ENCODE measurements at places on chromosomes 11 and 22.

DNA sequence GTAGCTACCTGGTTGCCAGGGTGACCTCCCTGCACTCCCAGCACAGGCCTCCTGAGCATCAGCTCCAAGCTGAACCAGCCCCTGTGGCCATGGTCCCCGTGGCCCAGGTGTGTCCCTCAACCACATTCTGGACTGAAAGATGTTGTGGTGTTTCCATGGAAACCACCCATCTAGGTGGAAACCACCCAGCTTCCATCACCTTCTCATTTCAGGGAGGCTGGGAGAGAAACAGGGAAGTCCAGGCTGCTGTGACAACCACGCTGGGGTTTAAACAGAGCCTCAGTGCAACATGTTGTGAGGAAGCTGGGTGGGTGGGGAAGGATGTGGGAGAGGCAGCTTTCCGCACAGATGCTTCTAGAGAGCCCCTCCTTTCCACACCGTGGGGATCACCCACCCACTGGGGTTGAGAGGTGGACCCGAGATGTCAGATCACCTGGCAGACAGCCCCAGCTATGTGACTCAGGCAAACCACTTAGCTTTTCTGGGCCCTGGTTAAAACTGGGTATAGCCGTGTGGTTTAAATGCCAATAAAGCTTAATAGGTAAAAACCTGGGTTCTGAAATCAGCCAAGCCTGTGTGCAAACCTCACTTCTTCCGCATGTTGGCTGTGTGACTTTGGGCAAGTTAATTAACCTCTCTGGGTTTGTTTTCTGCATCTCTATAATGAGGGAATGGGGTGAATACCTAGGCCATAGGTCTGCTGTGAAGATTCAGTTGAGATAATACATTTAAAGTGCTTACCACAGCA lies 46.4 kb downstream of the CD82 start:
- no peak for DNase-seq

DNA sequence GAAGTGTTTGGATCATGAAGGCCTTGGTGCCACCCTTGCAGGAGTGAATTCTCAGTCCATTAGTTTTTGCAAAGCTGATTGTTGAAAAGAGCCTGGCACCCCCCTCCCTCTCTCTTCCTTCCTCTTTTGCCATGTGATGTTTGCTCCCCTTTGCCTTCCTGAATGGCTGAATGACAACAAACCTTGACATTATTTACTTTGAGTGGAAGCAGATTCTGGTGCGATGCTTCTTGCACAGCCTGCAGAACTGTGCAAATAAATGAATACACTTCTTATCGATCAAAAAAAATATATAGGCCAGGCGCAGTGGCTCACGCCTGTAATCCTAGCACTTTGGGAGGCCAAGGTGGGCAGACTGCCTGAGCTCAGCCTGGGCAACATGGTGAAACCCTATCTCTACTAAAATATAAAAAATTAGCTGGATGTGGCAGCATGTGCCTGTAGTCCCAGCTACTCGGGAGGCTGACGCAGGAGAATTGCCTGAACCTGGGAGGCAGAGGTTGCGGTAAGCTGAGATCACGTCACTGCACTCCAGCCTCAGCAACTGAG lies 2.0 kb upstream of the NARS2 start:
- DNase-seq, result no peak

GRCh38 chr11:27934830-27935145 lies 173.2 kb downstream of the KIF18A start:
- DNase-seq, result peak; percentile 73

DNA sequence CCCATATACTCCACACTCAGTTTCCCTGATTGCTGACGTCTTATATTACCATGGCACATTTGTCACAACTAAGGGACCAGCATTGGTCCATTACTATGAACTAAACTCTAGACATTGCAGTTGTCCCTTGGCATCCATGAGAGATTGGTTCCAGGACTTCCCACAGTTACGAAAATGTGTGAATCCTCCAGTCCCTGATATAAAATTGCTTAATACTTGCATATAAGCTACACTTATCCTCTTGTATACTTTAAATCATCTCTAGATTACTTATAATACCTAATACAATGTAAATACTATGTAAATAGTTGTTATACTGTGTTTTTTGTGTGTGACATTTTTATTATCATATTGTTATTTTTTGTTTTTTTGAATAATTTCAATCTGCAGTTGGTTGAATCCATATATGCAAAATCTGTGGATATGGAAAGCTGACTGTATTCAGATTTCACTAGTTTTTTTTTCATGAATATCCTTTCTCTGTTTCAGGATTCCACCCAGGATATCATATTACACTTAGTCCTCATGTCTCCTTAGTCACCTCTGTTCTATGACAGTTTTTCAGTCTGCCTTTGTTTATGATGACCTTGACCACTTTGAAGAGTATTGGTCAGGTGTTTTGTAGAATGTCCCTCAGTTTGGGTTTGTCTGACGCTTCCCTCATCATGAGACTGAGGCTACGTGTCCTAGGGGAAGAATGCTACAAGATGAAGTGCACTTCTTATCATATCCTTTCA lies 55.3 kb downstream of the INSC start:
- DNase-seq, result no peak

DNA sequence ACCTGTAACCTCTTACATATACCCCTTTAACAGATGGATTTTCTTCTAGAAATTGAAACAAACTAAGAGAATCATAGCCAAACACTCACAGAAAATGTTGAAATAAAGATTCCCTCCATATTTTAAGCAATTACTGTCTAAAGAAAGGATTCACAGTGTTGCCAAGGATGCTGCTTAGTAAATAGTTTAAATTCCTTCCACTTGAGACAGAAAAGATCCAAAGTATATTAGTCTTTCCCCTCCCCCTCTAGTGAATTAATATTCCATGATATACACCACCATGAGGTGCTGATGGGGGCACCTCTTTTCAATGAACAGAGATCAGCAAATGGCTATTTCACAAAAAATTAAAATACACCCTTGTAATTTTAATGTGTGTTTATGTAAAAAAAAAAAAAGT lies 186.8 kb downstream of the SOX6 start:
- no peak for DNase-seq

DNA sequence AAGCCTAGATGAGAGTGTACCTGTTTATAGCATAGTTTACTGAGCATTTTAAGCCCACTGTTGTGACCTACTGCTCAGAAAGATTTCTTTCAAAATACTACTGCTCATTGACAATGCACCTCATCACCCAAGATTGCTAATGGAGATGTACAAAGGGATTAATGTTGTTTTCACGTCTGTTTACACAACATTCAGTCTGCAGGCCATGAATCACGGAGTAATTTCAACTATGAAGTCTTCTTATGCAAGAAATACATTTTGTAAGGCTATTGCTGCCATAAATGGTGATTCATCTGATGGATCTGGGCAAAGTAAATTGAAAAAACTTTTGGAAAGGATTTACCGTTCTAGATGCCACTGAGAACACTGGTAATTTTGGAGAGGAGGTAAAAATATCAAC lies 112.9 kb downstream of the KIF18A start:
- no peak for DNase-seq

GRCh38 chr11:11409901-11410300 lies 56.9 kb upstream of the CSNK2A3 start:
- DNase-seq, result no peak

- DNase-seq, result no peak
Measured at GRCh38 chr11:58914821-58915543, 24.3 kb upstream of the GLYATL1 start.

- DNase-seq, result no peak
Measured at GRCh38 chr11:88115828-88116755, 59.2 kb downstream of the RAB38 start.

- DNase-seq, result peak; percentile 86
Measured at GRCh38 chr22:43388420-43388851, 23.4 kb upstream of the MPPED1 start.

- DNase-seq, result no peak
Measured at GRCh38 chr11:26228778-26229177, 103.2 kb upstream of the ANO3 start.

- no peak for DNase-seq
Measured at GRCh38 chr11:45162916-45163879, 16.8 kb downstream of the PRDM11 start.

DNA sequence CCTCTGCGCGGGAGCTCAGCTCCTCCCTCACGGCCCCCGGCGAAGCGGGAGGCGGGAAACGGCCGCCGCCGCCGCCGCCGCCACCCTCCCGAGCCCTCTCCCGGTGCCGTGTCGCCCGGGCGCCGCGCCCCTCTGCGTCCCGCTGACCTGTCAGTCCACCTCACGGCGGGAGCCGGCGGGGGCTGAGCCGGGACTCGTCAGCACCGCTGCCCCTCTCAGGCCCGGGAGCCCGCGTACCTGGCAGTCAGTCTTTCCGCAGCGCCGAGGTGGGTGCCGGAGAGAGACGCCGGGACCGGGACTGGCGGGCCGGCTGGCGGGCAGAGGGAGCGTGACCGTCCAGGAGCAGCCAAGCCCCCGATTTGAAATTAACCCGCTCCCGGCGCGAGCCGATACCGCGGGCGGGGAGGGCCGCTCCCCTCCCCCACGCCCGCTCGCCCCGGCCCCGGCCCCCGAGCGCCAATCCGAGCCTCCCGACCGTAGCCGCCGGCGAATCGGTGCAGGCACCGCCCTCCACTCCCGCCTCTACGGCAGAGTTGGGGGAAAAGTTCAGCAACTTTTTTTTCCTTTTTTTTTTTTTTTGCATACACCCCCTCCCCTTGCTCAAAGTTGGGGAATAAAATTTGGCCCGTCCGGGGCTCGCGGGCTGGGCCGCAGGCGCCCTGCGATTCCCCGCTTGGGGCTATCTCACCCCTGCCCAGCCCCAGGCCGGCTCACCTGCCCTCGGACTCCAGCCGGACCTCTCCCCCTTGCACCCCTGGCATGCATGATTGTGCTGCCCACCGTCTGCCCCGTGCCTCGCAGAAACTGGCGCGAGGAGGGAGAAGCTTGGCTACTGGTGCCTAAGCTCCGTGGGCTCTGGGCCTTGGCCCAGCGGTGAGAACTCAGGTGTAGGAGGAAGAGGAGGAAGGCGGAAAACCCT lies 774 bp upstream of the E2F8 start:
- DNase-seq, result peak; percentile 65

DNA sequence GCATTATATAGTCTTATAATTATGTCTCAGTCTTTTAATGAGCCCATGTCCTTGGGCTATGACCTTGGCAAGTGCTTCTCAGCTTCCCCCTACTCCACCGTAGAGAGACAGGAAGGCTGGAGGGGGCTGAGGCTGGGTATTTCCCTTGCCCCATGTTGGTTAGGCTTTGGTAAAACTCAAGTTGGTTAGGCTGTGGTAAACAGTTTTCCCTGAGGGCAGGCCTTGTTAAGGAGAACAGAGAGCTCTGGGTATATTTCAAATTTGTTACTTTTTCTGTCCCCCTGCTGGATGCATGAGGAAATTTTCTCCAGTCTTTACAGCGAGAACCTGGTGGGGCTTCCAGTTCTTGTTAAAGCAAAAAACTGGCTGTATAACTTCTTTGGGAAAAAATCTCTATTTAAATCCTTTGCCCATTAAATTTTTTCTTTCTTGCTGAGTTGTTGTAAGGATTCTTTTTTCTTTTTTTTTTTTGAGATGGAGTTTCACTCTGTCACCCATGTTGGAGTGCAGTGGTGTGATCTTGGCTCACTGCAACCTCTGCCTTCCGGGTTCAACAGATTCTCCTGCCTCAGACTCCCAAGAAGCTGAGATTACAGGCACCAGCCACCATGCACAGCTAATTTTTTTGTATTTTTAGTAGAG lies 12.2 kb upstream of the DCHS1 start:
- no peak for DNase-seq

DNA sequence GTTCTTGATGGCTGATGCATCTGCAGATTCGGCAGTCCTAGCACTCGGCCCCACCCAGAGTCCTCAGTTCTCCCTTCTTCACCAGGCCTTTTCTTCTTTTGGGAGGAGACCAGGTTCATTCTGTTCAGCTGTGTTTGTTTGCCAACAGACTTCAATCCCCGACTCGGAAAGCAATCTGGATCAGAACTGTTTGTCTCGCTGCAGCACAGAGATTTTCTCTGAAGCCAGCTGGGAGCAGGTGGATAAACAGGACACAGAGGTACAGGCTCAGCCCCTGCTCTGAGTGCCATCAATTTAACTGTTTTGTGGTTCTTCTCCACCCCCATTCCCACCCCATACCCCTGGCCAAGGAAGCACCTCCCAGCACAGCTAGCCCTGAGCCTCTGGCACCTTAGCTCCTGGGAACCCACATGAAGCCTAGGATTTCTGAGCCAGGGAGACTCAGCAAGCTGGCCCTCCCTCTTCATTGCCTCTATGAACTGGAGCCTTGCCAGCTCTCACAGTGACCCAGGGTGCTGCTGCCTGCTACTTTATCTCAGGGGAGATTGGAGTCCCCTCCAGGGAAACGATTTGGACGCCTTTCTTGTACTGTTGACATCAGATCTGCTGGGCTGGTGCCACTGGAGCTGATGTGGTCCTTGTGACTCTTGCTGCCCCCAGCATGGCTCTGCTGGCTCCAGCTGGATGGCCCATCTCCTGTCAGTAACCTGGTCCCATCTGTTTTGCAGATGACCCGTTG lies 58.2 kb upstream of the HORMAD2 start:
- no peak for DNase-seq

DNA sequence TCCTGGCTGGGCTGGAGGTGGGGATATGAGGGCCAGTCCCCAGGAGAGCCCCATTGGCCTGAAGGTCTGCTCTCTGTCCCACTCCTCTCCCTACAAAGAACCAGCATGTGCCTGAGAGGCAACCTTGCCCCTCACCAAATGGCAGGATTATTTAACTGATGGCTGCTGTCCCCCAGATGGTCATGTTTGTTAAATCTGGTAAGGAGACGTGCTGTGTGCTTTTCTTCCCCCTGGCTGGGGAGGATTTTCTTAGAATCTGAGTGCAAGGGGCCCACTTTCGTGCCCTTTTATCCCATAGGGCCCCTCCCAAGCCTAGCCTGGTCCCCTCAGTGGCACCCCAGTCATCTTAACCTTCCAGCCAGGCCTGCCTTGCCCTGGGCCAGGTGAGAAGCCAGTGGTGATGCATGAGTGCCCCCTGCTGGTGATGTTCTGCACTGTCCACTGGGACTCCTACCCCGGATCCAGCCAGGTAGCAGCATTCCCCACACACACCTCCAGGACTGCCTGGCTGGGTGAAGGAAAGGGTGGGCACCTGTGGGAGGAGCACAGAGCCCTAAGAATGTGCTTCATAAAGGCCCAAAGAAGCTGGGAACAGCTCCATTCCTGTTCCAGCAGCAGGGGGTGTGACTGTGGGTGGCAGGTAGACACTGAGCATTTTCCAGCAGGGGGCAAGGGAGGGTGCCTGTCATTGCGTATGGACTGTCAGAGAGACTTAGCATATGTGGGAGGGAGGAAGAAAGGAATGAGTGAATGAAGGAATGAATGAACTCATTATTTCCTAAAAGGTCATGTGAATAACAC lies 28.9 kb downstream of the MFNG start:
- DNase-seq, result peak; percentile 80

GRCh38 chr22:47474895-47475294 lies 712.4 kb downstream of the TBC1D22A start:
- DNase-seq, result no peak

GRCh38 chr11:5671831-5672230 lies 13.0 kb downstream of the TRIM5 start:
- no peak for DNase-seq

DNA sequence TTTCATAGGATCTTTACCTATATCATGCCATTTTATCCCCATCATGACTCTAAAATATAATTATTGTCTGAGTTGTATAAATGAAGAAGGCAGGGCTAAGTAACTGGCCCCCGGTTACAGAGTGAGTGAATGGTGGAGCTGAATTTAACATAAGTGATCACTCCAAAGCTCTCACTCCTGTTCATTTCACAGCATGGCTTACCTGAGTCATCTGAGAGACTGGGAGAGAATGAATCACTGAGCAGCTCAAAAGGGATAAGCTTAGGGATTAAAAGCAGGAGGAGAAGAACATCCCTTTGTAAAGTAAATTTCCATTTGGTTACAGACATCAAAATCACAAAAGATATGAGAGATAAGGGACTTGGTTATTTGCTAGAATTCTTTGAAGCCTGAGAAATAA lies 294.0 kb upstream of the CTSC start:
- no peak for DNase-seq
